ENCODE measurements at places on chromosomes 16 and 17.

GRCh38 chr16:2981177-2981898, 1.1 kb upstream of the PKMYT1 start:
- DNase-seq, result no peak

DNA sequence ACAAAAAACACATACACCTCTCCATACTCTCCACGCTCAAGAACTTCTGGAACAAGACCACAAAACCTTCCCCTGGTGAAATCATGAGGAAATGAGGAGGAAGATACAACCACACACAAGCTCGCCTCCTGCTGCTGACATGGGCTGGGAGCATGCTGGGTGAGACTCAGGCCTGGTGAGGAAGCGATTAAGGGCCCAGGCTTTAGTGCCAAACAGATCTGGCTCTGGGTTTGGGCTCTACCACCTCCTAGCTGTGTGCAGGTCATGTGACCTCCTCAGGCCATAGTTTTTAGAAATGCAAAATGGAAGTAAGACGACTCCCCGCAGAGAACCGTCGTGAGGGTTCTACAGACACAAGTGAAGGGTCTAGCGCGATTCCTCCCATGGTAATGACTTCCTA, 41.3 kb downstream of the VAC14 start:
- no peak for DNase-seq

DNA sequence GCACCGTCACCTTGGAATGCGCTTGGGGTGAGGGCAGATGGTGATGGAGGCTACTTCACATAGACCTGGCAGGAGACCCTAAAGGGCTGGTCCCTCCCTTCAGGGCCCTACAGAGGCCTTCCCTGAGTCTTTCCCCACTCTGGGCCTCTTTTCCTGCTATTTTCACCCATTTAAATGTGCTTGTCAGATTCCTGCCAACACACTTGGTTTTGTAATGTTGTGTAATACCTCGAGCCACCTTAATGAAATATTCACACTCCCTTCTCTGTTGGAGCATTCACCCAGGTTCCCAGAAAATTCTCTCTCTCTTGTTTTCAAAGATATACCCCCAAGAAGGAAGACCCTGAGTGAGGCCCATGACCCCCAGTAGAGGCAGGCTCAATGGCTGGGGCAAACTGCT, 456.6 kb upstream of the DYNLRB2 start:
- no peak for DNase-seq

GRCh38 chr17:46883871-46884520, 32.6 kb downstream of the WNT9B start:
- no peak for DNase-seq

DNA sequence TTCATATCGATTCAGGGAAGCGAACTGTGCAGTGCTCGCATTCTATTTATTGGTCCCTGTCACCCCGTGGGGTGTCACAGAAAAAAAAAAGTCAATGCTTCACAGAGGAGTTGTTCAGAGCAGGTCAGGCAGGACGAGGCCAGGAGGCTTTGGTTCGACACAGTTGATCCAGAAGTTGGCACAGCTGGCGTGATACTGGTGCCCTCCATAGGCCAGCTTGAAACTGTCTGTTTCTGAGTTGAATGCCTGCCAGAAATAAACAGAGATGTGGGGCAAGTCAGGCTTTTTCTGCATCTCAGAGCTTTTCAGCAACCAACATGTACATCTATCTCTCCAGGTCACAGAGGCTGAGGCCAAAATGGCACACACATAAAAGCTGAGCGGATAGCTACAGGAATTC, 29.1 kb downstream of the DUSP14 start:
- DNase-seq, result no peak

DNA sequence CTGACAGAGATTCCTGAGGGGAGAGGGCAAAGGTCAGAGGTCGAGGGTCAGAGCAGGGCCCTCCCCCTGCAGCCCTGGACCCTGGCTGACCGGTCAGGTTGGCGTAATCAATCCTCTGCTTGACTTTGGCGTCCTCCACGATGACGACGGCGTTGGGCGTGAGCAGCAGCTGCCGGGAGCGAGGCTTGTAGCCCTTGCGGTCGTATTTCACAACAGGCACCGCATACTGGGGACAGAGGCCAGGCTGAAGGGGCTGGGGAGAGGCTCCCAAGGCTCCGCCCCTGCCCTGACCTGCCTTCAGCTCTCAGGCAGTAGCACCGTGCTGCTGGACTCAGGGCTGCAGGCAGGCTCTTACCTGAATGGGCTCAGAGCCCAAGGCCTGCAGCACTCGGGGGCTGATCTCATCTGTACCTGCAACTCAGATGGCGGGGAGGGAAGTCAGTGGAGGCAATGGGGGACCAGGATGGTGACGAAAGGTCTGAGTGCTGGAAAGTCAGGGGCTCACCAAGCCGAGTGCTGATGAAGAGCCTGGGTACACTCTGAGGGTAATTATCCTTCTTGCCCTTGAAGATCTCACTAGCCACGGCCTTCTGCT, 12.0 kb upstream of the CRK start:
- DNase-seq, result no peak

DNA sequence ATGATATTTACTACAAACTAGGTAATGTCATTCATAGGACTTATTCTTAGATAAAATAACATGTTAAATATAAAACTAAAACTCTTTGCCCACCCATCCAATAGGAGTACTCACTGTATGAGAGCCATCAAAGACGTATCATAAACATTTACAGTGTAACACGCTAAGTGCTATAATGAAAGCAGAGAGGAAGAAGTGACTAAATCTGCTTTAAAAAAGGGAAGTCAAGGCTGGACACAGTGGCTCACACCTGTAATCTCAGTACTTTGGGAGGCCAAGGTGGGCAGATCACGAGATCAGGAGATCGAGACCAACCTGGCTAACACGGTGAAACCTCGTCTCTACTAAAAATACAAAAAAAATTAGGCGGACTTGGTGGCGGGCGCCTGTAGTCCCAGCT, 32.4 kb downstream of the SPAG9 start:
- no peak for DNase-seq

GRCh38 chr17:29603109-29603674, 10.3 kb downstream of the ANKRD13B start:
- DNase-seq, result no peak

DNA sequence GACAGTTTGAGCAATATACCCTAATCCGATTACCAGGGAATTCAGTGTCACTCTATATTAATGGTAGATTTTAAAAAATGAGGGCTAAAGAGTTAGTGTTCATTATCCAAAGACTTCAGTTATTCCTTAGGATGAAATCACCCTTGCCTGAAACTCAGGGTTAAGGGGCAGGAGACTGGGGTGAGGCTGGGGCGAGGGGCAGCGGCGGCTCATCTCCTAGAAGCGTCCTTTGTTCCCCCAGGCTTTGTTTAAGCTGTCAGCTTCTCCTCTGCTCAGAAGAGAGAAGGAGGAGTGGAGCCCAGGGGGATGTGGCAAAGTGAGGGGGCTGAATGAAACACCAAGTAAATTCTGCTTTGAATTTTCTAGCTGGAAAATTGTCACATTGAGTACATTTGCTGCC, 117.7 kb upstream of the ELAC2 start:
- DNase-seq, result no peak

All from omental fat pad (tissue), 4 donors.